ENCODE measurements at places on chromosomes 6 and 20. TPM values are rescaled to one million over a fixed set of nuclear protein-coding genes. Genes with fewer than 3 reads are reported as not detected.

OSBPL2 gene
- 60.3 TPM for total RNA-seq

LRP11 gene
- total RNA-seq = 24.2 TPM

ADGRF5 gene
- 0.54 TPM for total RNA-seq

GRCh38 chr20:56574531-56575142 lies 41.6 kb downstream of the FAM209B start:
- DNase-seq = no peak

DNA sequence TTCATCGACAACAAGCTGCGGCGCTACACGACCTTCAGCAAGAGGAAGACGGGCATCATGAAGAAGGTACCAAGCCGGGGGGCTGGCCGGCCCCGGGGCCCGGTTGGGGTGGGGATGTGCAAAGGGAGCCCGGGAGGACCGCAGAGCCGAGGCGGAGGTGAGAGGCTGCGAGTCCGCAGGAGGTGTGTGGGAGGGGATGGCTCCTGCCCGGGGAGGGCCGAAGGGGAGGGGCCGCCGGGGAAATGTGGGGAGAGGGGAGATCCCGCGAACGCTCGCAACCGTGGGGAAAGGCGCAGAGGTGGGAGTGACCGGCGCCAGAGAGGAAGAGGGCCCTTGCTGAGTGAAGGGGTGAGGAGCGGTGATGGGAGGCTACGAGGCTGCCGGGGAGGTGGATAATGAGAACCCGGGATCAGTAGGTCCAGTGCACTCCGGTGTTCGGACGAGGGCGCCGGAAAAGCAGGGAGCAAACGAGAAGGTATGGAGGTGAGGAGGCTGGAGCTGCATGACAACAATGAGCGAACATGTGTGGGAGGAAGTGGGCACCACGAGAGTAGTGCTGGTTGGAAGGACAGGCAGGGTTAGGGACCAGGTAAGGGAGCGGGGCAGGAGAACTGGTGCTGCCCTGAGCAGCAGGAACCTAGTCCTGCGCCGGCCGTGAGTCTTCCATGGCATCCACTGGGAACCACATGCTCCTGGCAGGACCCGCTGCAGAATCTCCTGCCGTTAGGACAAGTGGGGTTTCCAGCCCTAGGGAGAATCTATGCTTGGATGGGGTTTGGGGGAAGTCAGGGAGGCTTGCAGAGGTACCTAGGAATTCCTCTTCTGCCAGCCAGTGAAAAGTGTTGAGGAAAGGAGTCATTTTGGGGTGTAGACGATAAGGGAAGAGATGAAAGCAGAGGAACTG lies 1.3 kb downstream of the SRF start:
- DNase-seq = no peak

DNA sequence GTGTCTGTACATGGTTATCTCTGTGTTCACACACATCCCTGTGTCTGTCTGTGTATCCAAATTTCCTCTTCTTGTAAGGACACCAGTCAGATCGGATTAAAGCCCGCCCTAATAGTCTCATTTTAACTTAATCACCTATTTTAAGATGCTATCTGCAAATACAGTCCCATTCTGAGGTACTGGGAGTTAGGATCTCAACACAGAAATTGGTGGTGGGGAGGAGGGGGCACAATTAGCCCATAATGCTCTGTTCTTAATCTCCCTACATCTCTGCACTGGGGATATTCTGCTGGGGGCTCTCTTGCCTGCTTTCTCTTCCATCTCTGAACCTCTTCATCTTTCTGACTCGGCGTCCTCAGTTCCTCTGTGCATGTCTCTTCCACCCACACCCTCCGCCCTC lies 320.7 kb downstream of the CDC5L start:
- no peak for DNase-seq

ZSCAN31 gene
- total RNA-seq = 1.1 TPM

PERP gene
- 36.4 TPM for total RNA-seq

DNA sequence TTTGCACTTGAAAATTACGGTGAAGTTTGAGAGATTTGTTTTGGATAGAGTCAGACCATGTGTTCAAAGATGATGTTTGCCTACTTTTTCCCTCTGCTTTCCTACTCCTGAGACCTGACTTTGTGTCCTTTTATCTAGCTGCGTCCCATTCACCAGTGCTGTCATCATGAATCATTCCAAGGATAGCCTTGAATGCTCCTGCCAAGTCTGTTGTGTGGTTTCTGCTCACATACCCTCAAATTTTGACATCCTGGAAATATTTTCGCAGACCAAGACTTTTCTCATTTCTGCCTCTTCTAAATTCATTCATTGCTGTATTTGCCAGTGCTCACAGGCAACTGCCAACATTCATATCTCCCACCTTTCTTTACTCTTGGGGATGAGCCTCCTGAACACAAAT lies 175.9 kb upstream of the SCGN start:
- peak; percentile 78 for DNase-seq

- DNase-seq = no peak
Observed at GRCh38 chr20:45067087-45067486, 33.8 kb downstream of the KCNS1 start.

DNA sequence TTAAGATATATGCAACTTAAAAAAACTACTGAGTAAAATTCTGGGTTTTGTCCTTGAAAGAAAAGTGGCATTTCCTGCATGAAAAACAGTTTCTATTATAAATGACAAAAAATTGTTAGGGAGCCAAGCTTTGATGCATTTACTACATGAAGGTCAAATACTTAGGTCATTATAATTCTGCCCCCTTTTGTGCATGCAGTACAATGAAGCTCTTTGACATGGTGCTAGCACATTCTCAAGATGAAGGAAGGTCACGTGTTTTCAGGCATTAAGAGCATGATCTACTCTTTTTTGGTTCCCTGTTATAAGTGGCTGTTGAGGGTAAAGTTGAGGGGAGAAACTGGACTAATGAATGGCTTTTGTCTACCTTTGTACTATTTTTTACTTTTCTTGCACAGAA lies 72.7 kb downstream of the FOXO3 start:
- no peak for DNase-seq

PI3 gene
- total RNA-seq = not detected

DNA sequence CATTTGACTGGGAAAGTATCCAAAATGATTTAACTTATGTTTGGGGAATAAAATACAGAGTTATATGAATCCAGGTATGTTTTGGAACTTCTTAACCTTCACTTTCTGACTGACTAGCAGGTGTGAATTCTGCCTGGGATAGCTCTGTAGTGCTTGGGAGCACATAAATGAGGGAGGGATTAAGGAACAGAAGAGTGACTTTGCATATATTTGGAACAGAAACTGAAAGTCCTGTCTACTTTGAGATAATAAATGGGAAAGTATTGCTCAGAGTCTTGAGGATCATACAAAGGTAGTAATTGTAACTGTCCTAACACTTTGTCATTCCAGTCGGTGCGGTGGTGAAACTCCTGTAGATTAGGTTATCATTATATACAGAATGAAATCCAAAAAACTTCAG lies 317.6 kb downstream of the RIMS1 start:
- no peak for DNase-seq

- no peak for DNase-seq
Observed at GRCh38 chr6:151291722-151292059, 51.9 kb downstream of the AKAP12 start.

ADAM33 gene
- 3.0 TPM for total RNA-seq

DNA sequence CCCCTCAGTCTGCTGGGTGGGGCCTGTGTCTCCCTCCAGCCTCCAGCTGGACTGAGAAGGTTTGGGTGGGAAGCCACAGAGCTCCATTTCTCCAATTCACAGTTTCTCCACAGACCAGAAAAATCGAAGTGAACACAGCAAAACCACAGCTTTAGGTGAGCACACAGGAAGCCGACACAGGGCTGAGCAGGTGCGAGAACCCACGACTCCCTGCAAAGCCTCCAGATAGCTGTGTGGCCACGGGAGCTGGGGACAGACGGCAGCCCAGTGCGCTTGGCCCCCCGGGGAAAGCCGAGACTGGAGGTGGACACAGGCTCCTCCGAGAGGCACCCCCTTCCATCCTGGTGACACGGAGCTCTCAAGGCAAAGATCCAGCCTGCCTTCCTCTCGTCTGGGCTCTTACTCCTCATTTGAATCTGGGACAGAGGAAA lies 29.0 kb upstream of the MPC1 start:
- DNase-seq = no peak

GRCh38 chr6:70684794-70685493 lies 17.3 kb downstream of the SMAP1 start:
- no peak for DNase-seq

DNA sequence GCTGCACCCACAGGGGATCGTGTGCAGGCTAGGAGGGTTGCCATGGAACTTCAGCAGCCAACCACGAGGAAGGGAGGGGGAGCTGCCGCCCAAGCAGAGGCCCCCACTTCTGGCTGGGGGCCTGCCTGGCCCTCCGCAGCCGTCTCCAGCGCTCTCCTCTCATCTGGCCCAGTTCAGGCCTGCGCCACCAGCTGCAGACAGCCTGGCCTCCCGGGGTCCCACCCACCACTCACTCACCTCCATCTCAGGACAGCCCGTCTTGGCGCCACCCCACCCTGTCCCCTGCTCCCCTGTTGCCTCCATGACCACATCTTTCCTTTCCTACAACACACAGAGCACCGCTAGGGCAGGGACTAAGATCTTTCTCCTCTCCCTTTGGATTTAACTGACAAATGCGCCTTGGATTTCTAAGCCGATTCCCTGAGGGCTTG lies 98.7 kb downstream of the ANKRD60 start:
- no peak for DNase-seq

GRCh38 chr6:47134476-47135189 lies 92.5 kb upstream of the ADGRF1 start:
- DNase-seq = peak; percentile 99

BPI gene
- total RNA-seq = not detected

RAD21L1 gene
- total RNA-seq = 0.34 TPM
